T-helper 2 cell (primary cell): ENCODE measurements at places on chromosomes 2 and 18.

DNA sequence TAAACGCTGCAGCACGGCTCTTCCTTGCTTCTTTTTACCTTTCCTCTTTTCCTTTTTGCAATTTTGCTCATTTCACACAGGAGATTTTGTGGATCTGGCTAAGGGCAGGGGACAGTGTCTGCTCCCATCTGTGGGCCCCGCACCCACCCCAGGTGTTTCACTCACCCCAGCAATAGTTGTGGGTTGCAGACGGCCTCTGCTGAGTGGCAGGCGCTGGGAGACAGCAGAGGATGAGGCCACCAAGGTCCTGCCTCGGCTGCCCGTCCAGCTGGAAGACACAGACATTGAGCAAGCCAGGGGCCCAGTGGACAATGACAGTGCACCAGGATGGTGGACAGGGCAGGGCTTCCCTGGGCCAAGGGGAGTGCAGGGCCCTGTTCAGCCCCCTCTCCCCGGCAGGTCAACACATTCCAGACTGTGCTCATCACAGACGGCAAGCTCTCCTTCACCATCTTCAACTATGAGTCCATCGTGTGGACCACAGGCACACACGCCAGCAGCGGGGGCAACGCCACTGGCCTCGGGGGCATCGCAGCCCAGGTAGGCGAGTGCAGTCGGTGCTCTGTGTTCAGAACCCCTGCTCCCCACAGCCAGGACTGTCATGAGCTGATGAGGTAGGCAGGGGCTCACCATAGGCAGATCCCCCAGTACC is 35.0 kb downstream of the SNED1 start:
- no peak for DNase-seq

- DNase-seq: no peak
These were observed 291.9 kb downstream of the ALK start for GRCh38 chr2:29629495-29629894.

DNA sequence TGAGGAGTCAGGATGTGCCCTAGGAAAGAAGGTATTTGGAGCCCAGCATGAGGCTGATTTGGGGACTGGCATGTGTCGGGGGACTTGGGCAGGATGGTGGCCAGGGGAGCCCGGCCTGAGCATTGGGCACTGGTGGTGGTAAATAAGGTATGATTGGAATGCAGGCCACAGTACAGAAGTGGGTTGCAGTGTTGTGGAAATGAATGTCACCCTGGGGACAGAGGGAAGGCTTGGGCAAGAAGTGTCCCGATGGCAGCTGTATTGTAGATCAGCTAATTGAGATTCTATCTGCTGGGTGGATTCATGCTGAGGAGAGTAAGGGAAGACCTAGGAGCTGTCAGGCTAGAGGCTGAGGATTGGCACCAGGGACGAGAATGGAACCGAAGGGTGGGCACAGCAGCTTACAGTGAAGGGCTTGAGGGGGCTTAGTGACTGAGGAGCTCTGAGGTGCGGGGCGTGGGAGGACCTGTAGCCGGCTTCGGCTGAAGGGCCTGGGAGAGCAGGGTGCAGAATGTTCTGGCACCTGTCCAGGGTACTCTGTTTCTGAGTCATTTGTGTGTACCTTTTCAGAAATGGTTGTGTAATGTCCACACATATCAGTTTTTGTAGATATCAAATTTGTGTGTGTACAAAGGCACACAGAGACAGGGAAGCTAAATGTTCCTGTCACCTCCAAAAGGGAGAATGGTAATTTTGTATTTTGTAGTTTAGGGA is 170.2 kb downstream of the PRKCE start:
- DNase-seq: no peak

GRCh38 chr2:71697106-71698004 is 244.0 kb downstream of the DYSF start:
- DNase-seq: no peak

DNA sequence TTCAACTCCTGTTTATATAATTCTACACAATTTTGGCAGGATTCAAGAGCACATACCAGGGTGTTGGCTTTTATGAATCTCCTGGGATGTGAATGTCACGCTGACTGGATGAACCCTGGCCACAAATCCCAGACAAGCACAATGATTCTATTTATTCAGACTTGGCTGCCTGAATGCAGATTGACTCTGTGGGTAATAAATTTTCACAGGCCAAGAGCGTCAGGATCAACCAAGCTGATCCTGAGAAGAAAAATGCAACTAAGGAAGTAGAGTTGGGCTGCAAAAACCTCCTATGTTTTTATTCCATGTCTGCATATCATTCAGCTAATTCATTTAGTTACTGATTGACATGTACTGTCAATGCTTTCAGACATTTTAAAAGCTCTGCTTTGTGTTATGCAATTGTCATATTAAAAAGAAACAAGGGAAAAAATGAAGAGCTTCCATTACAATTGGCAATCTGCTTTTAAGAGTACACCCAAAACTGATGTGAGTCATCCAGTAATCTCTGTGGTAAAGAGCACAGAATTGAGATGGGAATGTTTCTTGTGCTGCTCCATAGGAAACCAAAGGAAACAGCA is 173.0 kb upstream of the REV1 start:
- no peak for DNase-seq

- no peak for DNase-seq
These were observed 80.2 kb downstream of the PXDN start for GRCh38 chr2:1664076-1664605.

DNA sequence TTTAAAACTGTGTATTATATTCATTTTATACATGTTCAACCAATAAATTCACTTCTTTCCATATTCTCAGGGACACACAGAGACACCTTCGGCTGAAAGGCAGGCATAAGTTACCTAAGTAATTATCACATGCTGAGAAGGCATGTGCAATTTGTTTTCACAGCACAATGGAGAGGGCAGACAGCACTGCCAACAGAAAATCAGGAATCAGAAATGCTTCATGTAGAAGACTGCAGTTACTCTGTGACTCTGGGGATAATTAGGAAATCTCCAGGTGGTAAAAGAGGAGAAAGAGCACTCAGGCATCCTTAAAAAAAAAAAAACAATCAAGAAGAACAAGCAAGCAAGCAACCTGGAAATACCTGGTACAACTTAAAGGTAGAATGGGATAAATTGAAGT is 49.3 kb downstream of the DSEL start:
- DNase-seq: no peak

- no peak for DNase-seq
These were observed 638 bp downstream of the ZNF521 start for GRCh38 chr18:25351280-25351775.

GRCh38 chr18:37334631-37335408 is 230.8 kb downstream of the CELF4 start:
- no peak for DNase-seq

DNA sequence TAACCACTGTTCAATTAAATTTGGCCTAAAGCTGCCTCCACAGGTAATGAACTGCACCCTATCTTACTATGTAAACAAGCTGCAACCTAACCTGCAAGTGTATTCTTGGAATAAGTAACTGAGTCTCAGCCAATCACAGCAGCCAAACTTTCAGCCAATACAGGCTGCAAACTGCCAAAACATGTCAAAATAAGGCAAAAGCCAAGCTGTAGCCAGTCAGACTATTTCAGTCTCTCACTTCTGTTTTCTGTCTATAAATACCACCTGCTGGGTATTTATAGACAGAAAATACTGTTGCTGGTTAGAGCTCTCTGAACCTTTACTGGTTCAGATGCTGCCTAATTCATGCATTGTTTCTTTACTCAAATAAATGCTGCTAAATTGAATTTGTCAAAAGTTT is 14.3 kb downstream of the C2orf76 start:
- no peak for DNase-seq

- DNase-seq: no peak
These were observed 22.6 kb upstream of the SERPINB7 start for GRCh38 chr18:63752636-63753035.

DNA sequence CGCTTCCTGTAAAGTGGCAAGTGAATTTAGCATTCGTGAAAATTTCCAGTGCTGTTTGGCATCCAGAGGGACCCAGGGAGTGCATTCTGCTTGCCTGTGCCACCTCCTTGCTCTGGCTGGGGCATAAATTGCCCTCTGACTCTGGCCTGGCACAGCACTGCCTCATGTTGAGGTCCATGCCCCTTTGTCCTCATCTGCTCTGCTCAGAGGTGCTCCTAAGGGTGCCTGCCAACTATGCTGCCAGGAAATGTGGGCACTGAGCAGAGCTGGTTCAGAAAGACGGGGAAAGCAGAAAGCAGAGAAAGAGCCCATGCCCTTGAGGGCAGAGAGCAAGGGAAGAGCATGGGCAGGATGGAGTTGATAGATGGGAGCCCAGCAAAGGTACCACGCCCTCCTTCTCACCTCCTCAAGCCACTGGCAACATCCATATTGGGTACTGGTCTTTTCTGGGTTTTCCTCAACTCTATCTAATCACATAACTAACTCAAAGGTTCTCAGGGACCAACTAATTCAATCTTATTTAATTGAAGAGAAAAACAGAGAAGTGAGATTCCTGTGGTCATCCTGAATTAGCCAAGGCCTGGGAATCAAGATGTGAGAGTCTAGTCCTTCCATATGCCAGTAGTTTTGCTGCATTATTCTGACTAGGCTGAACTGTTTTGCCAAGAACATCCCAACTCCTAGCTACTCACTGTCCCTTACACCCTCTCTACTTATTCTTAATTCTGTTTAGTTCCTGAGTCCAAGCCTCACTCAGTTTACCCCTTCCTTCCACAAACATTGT is 441.5 kb upstream of the TNP1 start:
- DNase-seq: no peak
